ENCODE measurements at places on chromosomes 6 and 20.

GRCh38 chr6:91743756-91744155 lies 1156.9 kb upstream of the MAP3K7 start:
- no peak for DNase-seq

- DNase-seq = no peak
These were observed 1.3 kb upstream of the NNAT start for GRCh38 chr20:37519508-37520418.

GRCh38 chr6:723540-723939 lies 30.6 kb upstream of the EXOC2 start:
- DNase-seq = no peak

DNA sequence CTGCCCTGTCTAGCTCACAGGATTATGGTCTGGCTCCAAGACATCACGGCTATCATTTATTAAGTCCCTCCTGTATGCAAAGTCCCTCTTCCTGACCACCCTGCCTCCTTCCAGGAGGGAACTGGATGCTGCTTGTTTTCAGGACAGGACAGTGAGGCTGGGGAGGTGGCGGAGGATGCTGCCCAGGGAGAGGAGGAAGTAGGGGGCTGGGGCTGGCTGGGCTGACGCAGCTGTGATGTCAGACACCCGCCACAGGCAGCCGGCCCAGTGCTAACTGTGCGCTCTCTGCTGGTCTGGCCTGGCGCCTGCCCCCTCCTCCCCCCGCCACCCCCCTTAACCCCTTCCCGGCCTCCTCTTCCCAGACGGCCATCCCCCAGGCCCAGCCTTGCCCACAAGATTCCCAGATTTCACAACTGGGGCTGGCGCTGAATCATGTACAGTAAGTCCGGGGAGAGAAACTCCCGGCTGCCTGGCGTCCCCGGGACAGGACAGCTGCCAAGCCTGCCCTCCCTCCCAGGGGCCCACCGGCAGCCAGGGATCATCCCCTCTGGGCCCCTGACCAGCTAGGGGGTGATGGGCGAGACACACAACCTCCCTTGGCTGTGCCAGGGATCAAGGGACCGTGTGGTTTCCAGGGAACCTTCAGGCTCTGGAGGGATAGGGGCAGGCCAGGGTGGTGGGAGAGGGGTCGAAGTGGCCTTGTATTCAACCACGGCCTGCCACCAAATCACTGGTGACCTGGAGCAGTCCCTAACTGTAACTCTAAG lies 118.1 kb downstream of the CEBPB start:
- no peak for DNase-seq

GRCh38 chr6:56019973-56020372 lies 144.6 kb upstream of the BMP5 start:
- DNase-seq = no peak

GRCh38 chr6:56682635-56683034 lies 39.9 kb upstream of the DST start:
- no peak for DNase-seq

Data from liver (tissue), 10 donors.